ENCODE measurements at places on chromosomes 3 and 15.
A peak's percentile ranks its signal among the peaks of the same experiment; 100 is the strongest.

DNA sequence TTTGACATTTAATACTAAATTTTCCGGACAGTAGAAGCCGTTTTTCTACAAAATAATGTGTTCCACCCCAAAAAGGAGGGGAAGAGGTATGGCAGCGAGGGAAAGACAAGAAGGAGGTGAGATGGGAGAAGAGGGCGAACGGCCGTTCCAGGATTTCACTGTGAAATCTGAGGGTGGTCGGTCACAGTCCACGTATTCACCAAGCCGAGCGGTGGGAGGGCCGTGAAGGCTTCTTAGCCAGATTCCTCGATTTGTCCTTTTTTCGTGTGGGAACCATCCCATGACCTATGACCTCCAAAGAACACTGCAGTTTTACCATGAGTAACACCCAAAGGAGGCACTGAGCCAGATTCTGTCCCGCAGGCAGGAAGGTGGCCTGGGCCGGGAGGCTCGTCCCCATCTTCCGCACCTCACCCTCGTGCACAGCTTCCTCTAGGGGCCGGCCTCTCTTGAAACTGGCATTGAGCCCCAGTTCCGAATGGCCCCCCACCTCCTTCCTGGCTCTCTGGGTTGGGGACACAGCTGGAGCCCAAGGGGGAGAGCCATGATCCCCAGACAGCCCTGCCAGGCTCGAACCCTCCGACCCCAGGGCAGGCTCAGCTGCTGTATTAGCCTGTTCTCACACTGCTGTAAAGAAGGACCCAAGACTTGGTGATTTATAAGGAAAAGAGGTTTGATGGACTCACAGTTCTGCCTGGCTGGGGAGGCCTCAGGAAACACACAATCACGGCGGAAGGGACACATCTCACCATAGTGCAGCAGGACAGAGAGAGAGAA lies 23.7 kb downstream of the XXYLT1 start:
- no peak for DNase-seq

GRCh38 chr15:69086427-69087204 lies 72.1 kb downstream of the NOX5 start:
- no peak for DNase-seq

- no peak for DNase-seq
Observed at GRCh38 chr3:68866157-68866556, 66.2 kb downstream of the TAFA4 start.

- DNase-seq: peak; percentile 3
Observed at GRCh38 chr3:882533-882932, 210.3 kb upstream of the CNTN6 start.

DNA sequence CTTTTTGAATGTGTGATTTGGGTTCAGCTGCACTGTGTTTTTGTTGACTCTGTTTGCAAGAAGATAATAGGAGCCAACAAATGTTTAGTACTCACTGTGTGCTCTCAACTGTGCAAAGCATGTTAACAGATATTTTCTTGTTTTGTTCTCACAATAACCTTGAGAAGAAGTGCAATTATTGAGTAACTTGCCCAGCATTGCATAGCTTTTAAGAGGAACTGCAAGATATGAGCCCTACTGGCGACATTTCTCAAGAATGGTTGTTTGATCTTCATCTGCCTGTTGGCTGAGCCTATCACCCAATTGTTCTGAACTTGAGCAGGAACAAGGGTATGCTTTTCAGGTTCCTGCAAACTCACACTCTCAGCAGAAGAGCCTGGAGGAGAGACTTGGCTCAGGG lies 43.4 kb upstream of the AGBL1 start:
- no peak for DNase-seq

DNA sequence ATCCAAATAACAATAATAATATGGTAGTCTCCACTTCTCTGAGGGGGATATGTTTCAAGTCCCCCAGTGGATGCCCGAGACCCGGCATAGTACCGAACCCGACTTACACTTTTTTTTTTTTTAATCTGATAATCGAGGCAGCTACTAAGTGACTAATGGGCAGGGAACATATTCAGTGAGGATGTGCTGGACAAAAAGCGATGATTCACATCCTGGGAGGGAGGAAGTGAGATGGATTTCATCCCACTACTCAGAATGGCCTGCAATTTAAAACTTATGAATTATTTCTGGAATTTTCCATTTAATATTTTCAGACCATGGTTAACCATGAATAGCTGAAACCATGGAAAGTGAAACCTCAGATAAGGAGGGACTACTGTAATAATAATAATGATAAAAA lies 49.5 kb upstream of the SELENOK start:
- peak; percentile 66 for DNase-seq

DNA sequence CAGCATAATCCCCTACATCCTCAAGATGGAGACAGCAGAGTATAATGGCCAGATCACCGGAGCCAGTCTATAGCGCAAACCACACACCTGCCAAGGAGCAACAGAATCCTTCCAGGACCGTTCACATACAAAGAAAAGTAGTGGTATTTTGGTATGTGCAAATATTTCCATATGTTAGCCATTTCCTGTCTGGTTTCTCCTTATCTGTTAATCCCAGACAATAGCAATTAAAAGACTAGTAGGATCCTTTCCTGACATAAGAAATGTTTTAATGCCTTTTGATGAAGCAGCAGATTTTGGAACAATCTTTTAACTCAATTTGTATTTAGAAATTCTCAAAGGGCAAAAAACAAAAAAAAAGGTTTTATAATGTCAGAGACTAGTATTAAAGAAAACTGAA lies 22.2 kb downstream of the MRPS25 start:
- no peak for DNase-seq

DNA sequence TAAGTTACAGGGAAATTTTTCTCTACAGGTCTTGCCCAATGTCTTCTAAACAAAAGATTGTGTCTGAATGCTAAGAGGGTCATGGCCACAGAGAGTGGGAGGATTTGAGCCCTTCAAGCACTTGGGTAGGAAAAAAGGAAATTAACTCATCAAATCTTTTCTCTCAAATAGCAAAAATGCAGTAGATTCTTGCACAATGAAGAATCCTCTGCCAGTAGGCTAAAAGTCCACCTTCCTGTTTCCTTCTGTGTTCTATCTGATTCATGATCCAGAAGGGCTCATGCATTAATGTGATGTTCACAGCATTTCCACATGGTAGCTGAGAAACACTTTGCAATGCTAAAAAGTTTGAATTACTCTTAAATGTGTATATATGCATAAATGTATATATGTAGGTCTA lies 177.1 kb downstream of the CD47 start:
- DNase-seq: peak; percentile 77

- peak; percentile 56 for DNase-seq
Observed at GRCh38 chr15:80512726-80513660, 108.8 kb downstream of the ARNT2 start.

DNA sequence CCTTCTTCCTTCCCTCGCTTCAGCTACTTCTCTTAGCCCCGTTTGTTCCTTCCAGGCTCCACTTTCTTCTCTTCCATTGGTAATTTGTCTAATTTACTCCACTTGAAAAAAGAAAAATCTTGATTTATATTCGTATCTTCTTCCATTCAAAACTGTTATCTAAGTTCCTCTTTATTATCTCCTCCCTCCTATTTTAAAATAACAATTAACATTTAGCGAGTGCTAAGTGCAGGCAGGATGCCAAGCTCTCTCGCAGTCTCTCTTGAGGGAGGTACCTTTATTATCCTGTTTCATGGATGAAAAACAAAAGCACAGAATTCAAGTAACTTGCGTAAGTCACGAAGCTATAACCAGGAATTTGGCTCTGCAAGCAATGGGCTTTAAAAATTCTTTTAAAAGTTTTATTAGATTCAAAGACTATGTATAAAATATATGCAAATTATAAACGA lies 418.9 kb upstream of the NAALADL2 start:
- peak; percentile 73 for DNase-seq

- DNase-seq: no peak
Observed at GRCh38 chr3:190442240-190442639, 7.5 kb downstream of the TMEM207 start.

DNA sequence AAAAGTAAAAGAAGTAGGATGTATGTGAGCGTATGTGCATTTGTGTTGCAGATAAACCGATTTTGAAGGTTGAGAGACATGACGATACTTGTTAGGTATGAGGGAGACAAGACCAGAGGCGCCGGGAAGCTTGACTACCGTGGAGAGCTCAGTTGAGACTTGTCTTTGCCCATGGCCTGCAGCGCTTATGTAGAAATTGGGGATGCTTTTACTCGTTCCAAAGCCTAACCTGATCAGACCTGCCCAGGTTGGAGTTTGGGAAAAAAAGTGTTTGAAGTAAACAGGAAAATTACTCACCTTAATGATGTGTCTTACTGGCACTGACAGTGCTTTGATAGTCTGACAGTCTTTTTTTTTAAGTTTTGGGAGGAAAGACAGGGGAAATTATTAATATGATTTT lies 202.8 kb downstream of the TP63 start:
- no peak for DNase-seq

DNA sequence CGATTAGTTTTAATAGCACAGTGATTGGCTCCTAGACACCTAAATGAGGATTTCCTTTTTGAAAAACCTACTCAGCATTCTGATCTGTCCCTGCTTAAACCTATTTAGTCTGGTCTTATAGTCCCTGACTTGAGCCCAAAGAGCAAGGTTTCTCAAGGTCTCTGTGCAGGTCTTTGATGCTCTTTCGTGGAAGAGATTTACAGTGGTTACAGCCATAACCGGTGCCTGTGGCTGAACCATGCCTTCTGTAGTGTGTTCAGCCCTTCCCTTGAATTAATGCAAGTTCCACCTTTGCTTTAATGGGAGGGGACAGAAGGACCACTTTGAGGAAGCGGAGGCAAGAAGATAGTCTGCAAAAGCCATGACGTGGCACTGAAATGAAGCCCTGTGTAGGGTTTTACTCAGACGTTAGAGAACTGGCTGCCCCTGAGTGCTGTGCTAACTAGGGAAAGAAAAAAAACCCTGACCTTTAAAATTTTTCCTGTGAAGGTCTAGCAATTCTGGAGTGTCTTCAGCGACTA lies 43.0 kb downstream of the ZBTB38 start:
- DNase-seq: peak; percentile 78

DNA sequence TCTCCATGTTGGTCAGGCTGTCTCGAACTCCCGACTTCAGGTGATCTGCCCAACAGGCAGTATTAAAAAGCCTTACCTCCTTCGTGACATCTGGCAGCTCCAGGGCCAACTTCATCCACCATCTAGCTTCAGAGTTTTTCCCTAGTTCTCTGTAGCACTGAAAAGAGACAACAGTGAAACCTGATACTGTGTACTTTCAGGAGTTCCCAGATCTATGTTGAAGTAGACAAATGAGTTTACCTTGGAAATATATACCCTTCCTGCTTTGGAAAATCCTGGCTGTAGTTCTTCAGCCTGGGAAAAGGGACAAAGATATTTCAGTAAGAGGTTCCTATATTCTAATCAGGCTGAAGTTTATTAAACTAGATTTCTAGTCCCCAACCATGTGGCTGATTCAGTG lies 18.0 kb downstream of the RMDN3 start:
- no peak for DNase-seq

DNA sequence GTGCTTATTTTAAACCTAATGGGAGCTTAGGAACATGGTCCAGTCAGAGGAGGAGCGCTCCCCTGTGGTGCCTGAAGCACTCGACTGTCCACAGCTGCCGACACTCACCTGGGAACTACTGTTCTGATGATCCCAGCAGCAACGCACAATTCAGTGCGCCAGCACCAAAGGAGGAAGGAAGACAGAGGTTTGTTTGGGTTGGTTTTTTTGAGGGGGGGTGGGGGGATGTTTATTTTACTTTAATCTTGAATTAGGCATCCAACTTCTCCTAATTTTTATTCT lies 48.8 kb upstream of the VGLL4 start:
- DNase-seq: no peak

- DNase-seq: no peak
Observed at GRCh38 chr3:171678971-171679492, 131.3 kb downstream of the PLD1 start.

DNA sequence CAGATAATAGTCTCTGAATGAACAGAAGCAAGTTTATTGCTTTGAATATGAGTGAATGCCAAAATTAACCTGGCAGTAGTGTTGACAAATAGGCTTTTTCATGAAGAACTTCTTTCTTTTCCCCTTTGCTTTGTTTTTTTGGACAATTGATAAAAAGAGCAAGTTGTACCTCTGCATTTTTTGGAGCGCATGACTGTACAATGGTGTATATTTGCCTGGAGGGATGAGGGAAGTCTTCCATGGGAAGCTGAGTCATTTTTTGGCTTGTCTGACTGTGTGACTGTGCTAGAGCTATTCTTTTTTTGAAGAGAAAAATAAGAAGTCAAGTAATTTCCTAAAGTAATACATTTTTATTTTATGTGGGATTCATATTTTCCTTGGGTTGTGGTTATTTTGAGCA lies 186.9 kb downstream of the KLHL25 start:
- DNase-seq: peak; percentile 91

GRCh38 chr3:139318431-139318816 lies 25.4 kb upstream of the MRPS22 start:
- peak; percentile 19 for DNase-seq

GRCh38 chr3:23644676-23645075 lies 161.1 kb upstream of the UBE2E1 start:
- no peak for DNase-seq

GRCh38 chr3:131730581-131730980 lies 227.8 kb upstream of the MRPL3 start:
- peak; percentile 38 for DNase-seq

All from fibroblast of mammary gland (primary cell).